ENCODE measurements at places on chromosomes 3 and 15.

DNA sequence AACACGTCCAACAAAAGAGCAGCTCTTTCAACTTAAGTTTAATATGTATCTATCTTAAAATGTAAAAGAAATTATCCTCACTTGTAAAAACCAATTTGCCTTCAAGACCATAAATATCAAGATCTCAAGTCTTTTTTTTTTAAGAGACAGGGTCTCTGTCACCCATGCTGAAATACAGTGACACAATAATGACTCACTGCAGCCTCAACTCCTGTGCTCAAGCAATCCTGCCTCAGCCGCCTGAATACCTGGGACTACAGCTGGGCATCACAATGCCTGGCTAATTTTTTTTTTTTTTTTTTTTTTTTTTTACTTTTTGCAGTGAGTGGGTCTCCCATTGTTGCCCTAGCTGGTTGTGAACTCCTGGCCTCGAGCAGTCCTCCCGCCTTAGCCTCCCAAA lies 26.0 kb downstream of the ACAP2 start:
- no peak overlapping the region for H3K27ac ChIP-seq
- no peaks in the 10 kb centered on the region for H3K36me3 ChIP-seq
- DNase-seq = no peak
- no peak overlapping the region for H3K4me3 ChIP-seq
- H3K27me3 ChIP-seq = no peaks in the 10 kb centered on the region
- no peaks in the 10 kb centered on the region for H3K4me1 ChIP-seq

DNA sequence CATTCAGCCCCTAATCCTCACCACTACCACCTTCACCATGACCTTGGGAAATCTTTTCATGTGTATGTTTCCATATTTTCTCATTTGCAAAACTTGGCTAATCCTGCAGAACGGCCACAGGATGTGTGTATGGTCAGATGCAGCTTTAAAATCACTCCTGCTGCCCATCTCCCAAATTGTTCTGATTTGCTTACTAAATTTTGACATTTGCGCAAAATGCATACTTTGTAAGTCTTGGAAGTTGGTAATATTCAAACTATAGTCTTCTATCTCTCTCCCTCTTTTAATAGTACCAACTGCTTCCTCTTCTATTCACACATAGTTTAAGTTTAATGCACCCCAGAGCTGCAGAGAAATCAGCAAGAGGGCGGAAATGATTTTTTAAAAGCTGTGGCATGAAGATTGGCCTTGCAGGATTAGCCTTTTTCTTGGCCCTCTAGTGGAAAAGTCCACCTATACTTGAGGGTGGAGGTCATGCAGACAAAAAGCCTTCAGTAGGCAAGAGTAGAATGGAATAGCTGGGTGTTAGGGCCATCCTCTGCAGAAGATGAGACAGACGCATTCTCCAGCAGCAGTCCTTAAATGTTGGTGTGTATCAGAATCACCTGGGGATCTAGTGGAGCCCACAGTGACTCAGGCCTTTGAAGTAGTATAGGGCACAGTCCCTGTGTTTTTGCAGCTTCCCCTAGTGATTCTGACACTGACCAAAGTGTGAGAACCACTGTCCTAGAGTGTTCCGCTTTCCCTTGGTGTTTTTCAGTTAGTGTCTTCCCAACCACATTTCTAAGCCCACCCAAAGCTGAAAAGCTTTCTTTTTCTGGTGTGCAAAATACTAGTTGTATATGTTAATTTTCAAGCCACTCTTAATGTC lies 181.7 kb downstream of the CHST2 start:
- no peaks in the 10 kb centered on the region for H3K27me3 ChIP-seq
- H3K27ac ChIP-seq = no peak overlapping the region
- DNase-seq = no peak
- no peaks in the 10 kb centered on the region for H3K36me3 ChIP-seq
- no peak overlapping the region for H3K4me3 ChIP-seq

DNA sequence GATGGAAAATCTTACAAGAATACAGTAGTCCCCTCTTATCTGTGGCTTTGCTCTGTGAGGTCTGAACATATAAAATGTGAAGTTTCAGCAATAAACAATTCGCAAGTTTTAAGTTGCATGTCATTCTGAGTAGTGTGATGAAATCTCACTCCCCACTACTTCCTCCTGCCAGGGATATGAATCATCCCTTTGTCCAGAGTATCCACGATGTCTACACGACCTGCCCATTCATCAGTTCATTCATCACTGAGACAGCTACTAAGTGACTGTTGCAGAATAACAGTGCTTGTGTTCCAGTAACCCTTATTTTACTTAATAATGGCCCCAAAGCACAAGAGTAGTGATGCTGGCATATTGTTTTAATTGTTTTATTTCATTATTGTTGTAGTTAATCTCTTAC lies 489.2 kb upstream of the UBE2E2 start:
- H3K36me3 ChIP-seq = no peaks in the 10 kb centered on the region
- H3K27me3 ChIP-seq = no peaks in the 10 kb centered on the region

DNA sequence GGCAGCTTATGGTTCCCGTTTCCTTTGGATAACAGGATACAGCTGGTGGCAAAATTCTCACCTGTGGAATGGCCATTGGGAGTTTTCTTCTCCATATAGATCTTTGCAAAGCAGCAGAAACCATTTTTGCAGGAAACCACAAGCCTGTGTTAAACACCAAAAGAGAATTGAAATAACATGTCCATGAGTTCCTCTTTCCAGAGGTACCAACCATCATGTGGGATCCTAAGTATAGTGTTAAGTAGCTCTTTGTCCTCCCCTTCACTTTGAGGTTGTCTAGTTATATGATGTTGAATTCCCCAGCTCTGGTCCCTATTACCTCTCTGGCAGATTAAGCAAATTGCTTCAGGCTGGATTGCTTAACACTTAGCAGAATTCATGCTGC lies 94.9 kb downstream of the AKAP13 start:
- H3K27ac ChIP-seq = no peak overlapping the region
- no peaks in the 10 kb centered on the region for H3K27me3 ChIP-seq
- peaks cover 24% of the 10 kb centered on the region for H3K4me1 ChIP-seq
- DNase-seq = peak; percentile 56
- H3K4me3 ChIP-seq = no peak overlapping the region

DNA sequence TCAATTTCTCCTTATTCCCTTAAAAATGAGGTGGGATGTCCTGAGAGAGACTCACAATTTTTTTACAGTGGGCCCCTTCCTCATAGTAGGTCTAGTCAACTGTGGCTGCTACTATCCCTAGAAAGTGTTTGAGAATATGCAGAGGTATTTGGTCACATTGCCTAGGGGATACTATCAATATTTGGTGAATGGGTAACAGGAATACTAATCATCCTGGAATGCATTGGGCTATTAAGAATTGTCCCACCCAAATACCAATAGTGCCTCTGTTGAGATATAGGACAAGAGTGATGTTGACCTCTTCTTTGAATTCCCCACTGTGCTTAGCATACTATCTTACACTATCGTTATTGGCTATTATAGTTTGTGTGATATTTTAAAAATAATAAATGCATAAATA lies 389.4 kb downstream of the DIPK2A start:
- H3K27ac ChIP-seq = no peak overlapping the region
- no peaks in the 10 kb centered on the region for H3K4me1 ChIP-seq
- no peaks in the 10 kb centered on the region for H3K36me3 ChIP-seq

GRCh38 chr3:21528291-21528995 lies 222.6 kb downstream of the ZNF385D start:
- H3K36me3 ChIP-seq = no peaks in the 10 kb centered on the region
- no peak overlapping the region for H3K4me3 ChIP-seq

DNA sequence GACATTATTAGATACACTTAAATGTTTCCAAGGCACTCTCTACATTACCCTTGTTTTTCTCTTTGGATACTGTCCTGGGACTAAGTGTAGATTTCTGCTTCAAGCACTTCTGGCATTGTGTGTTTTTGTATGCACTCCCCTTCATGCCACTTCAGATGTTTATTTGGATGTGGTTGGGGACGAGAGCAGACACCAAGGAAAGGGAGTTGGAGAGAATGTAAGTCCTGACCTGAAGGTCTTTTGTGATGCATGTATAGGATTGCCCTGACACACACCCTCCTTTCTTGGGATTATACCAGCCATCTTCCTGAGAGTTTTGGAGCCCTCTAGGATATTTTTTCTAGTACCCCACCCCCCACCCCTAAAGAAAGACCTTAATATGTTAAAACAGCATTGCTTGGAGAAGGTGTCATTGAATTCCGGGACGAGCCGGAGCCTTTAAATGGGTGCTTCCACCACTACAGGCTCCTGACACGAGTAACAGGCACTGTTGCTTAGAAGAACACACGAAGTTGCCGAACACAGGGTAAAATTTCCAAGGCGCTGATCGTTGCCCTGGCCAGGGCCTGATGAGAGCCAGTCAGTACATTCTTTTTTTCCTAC lies 22.7 kb downstream of the PSMD6 start:
- no peaks in the 10 kb centered on the region for H3K27me3 ChIP-seq
- peaks cover 46% of the 10 kb centered on the region for H3K36me3 ChIP-seq
- H3K27ac ChIP-seq = no peak overlapping the region
- no peak for DNase-seq
- no peaks in the 10 kb centered on the region for H3K4me1 ChIP-seq
- no peak overlapping the region for H3K4me3 ChIP-seq

DNA sequence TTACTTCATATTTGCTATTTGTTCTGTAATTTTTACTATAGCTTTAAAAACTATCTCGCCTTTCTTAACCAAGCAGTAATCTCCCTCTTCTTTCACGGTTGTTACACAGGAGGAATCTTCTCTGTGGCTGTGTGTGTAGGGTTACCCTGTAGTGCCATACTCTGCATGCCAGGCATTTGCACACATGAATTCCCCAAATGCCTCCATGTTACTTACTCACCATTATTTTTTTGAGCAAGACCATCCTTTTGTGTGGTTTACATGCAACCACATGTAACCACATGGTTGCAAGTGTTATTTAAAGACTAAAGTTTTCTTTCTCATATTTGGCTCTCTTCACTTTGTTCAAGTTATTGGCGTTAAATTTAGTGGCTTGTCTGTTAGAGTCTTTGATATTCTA lies 45.5 kb downstream of the HPS3 start:
- peaks cover 4% of the 10 kb centered on the region for H3K36me3 ChIP-seq
- H3K4me1 ChIP-seq = no peaks in the 10 kb centered on the region
- H3K4me3 ChIP-seq = no peak overlapping the region
- no peak for DNase-seq
- no peak overlapping the region for H3K27ac ChIP-seq

DNA sequence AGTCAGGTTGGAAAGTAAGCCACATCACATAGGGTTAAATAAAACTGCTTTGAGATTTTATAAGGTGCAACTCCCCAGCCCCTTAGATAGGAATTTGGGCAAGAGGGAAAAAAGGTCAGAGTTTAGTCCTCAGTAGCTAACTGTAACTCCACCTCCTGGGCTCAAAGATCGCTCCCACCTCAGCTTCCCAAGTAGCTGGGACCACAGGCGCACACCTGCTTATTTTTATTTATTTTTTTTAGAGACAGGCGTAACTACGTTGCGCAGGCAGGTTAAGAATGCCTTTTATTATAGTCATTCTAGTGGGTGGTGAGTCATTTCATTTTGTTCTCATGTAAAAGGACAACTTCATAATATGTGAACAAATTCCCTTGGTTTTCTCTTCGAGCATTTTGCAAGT lies 14.7 kb downstream of the TM2D3 start:
- H3K27me3 ChIP-seq = no peaks in the 10 kb centered on the region
- no peaks in the 10 kb centered on the region for H3K4me1 ChIP-seq
- H3K4me3 ChIP-seq = no peak overlapping the region
- H3K27ac ChIP-seq = no peak overlapping the region
- peaks cover 15% of the 10 kb centered on the region for H3K36me3 ChIP-seq

DNA sequence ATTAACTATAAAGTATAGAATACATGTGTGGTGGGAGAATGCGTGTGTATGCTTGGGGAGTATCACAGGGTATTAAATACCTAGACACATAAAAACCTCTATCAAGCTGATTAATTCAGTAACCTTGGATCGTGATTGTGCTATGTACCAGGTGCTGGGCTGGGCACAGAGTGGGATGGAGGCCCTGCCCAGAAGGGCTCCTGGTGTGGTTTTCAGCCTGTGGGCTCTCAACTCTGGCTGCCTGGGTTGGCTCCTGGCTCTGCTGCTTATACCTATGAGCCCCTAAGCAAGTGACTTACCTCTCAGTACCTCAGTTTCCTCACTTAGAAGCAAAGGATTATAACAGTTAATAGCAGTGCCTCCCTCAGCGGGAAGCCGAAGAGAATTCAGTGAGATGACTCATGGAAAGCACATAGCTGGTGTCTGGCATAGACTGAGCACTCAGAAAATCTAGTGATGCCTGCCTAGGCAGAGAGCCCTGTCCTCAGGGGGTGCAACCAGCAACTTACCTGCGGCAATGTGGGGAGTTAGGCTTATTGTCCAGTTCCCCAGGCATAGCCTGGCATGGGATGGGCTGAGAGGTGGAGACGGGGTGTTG lies 90.6 kb upstream of the MYZAP start:
- no peaks in the 10 kb centered on the region for H3K36me3 ChIP-seq
- no peak for DNase-seq
- H3K27ac ChIP-seq = no peak overlapping the region
- no peak overlapping the region for H3K4me3 ChIP-seq
- peaks cover 2% of the 10 kb centered on the region for H3K4me1 ChIP-seq

- H3K4me3 ChIP-seq = no peak overlapping the region
- no peaks in the 10 kb centered on the region for H3K4me1 ChIP-seq
- no peaks in the 10 kb centered on the region for H3K36me3 ChIP-seq
- H3K27ac ChIP-seq = no peak overlapping the region
Measured at GRCh38 chr3:147538034-147538433, 128.9 kb downstream of the ZIC1 start.

GRCh38 chr15:35833581-35833980 lies 287.6 kb upstream of the DPH6 start:
- no peaks in the 10 kb centered on the region for H3K27me3 ChIP-seq
- H3K27ac ChIP-seq = no peak overlapping the region
- H3K4me3 ChIP-seq = no peak overlapping the region

- H3K27me3 ChIP-seq = no peaks in the 10 kb centered on the region
- peak; percentile 52 for DNase-seq
- H3K27ac ChIP-seq = no peak overlapping the region
- H3K4me1 ChIP-seq = no peaks in the 10 kb centered on the region
Measured at GRCh38 chr3:26753095-26753494, 130.5 kb downstream of the LRRC3B start.

DNA sequence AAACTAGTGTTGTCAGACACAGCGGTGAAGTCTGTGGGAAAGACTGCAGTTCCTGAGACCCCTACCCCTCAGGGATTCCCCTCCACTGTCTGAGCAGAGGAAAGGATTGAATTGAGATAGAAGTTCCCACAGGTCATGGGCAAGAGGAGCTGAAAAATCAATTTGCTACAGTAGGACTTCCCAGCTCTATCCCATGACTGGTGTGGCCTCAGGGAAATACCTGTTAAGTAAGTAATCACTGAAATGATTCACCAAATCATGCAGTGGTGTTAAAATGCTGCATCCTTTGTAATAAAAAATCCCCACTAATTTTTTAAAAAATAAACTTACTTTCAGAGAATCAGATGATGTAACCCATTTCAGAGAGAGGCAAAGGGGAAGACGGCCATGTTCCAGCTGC lies 45.0 kb upstream of the SPRED1 start:
- no peaks in the 10 kb centered on the region for H3K36me3 ChIP-seq
- no peaks in the 10 kb centered on the region for H3K27me3 ChIP-seq
- peaks cover 8% of the 10 kb centered on the region for H3K4me1 ChIP-seq
- H3K27ac ChIP-seq = no peak overlapping the region

- no peaks in the 10 kb centered on the region for H3K27me3 ChIP-seq
- H3K36me3 ChIP-seq = peaks cover 27% of the 10 kb centered on the region
- no peak overlapping the region for H3K27ac ChIP-seq
Measured at GRCh38 chr3:23923786-23924185, 6.9 kb downstream of the RPL15 start.

- H3K4me3 ChIP-seq = no peak overlapping the region
- peaks cover 9% of the 10 kb centered on the region for H3K4me1 ChIP-seq
- H3K36me3 ChIP-seq = no peaks in the 10 kb centered on the region
- H3K27me3 ChIP-seq = peaks cover 38% of the 10 kb centered on the region
Measured at GRCh38 chr3:46574881-46575576, 8.9 kb upstream of the LRRC2 start.

Data from muscle of leg (tissue), 16 donors.